Sigmoid colon (tissue), 7 donors: ENCODE measurements at places on chromosomes 13 and 19. TPM values are rescaled to one million over a fixed set of nuclear protein-coding genes. Genes with fewer than 3 reads are reported as not detected.

- DNase-seq, result no peak
Observed at GRCh38 chr13:51148952-51149573, 38.0 kb upstream of the C13orf42 start.

DNA sequence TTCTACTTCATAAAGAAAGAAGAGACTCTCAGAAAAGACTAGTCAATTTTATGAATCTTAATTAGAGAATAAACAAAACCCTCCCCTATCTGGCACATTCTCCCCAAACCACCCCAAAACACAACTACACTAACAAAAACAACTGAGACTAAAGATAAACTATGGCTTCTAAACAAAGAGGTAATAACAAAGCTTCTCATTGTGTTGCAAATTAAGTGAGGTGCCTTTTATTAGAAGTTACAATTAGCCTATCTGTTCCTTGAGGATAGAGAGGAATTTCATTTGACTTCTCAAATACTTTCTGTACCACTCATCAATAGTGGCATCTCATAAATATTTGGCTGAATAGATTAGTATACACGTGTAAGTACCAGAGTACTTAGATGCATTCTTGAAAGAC is 1196.2 kb downstream of the PCDH9 start:
- DNase-seq, result no peak

SIGLEC9 gene
- 9.5 TPM for total RNA-seq

KIR2DL3 gene
- not detected for total RNA-seq

DNA sequence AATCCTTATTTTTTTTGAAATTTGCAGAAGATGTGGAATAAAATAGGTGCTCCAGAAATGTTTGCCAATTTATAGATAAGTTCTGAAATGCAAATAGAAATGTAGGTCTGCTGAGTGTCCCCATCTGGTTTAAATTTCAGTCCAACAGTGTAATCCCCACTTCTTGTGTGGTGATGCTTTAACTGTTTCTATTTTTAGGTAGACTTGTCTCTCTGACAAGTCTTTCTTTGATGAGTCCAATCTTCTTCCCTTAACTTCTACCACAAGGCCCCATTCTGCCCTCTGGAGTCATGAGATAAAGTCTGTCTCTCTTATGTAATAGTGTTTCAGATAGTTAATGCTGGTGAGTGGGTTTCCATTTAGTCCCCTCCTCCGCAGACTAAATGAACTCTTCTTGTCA is 390.4 kb downstream of the RFC3 start:
- DNase-seq, result no peak

DNA sequence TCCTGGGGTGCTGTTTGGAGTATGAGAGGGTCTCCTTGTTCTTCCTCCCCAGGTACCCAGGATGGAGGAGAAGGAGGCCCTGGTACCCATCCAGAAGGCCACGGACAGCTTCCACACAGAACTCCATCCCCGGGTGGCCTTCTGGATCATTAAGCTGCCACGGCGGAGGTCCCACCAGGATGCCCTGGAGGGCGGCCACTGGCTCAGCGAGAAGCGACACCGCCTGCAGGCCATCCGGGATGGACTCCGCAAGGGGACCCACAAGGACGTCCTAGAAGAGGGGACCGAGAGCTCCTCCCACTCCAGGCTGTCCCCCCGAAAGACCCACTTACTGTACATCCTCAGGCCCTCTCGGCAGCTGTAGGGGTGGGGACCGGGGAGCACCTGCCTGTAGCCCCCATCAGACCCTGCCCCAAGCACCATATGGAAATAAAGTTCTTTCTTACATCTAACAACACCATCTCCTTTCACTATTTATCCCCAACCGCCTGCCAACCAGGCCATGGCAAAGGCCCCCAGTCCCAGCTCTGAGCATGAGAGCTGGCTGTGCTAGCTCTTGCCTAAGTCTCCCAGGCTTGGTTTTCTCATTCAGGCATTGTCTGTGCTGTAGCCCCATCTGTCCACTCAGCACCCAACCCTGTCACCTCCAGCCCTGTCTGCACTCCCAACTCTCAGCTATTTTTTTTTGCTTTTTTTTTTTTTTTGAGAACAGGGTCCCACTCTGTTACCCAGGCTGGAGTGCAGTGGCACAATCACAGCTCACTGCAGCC is 11.2 kb downstream of the DKKL1 start:
- DNase-seq, result peak; percentile 37

DNA sequence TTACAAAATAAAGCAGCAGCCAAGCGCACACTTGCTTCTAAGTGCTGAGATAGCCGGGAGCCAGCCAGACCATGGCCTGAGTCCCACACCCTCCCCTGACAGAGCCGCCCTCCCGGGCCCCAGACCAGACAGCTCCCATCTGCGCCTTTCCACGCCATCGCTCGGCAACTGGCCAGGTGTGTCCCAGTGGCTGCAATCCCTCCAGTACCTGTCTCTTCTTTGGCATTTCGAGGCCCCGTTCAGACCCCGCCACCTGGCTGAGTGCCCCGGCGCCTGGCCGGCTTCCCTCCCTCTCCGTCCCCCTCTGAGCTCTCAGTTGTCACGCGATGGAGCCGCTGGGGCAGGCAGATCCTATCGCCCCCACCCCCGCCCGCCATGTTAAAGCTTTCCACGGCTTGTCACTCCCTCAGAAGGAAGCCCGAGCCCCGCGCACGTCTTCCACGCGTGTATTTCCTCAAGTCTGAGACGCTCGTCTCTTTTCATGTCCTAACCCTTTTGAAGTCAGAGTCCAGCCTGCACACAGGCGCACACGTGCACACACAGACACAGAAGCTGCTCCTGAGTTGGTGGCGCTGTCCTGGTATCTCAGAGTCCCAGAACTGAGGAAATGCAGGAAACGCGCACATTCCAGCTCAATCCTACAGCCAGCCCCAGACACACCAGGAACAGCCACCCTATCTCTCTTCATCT is 7.9 kb downstream of the MLLT1 start:
- peak; percentile 97 for DNase-seq
